ENCODE measurements at places on chromosomes 5 and 9.

- DNase-seq, result no peak
Measured at GRCh38 chr5:171314728-171315385, 5.8 kb downstream of the TLX3 start.

DNA sequence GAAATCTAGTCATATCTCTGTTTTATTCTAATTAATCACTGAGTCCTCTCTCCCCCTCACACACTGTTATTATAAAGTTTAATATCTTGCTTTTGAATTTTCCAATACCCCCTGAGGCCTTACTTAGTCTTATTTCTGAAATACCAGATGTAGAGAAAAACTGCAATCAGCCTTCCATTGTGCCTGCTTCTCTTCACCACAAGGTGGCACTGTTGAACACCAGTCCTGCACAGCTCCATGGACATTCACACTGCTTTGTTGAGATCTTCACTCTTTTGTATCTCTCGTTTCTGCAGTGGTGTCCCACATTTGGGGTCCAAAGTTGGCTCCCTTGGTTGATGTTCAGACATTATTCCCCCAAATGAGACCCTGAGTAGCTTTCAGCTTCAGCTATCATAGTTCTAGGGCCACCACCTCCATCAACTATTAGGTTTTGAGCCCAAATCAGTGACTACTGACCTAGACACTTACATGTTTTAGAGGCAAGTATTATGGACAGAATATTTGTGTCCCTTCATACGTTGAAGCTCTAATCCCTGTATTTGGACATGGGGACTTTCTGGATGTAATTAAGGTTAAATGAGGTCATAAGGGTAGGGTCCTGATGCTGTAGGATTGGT is 24.3 kb downstream of the BOD1 start:
- DNase-seq, result no peak

DNA sequence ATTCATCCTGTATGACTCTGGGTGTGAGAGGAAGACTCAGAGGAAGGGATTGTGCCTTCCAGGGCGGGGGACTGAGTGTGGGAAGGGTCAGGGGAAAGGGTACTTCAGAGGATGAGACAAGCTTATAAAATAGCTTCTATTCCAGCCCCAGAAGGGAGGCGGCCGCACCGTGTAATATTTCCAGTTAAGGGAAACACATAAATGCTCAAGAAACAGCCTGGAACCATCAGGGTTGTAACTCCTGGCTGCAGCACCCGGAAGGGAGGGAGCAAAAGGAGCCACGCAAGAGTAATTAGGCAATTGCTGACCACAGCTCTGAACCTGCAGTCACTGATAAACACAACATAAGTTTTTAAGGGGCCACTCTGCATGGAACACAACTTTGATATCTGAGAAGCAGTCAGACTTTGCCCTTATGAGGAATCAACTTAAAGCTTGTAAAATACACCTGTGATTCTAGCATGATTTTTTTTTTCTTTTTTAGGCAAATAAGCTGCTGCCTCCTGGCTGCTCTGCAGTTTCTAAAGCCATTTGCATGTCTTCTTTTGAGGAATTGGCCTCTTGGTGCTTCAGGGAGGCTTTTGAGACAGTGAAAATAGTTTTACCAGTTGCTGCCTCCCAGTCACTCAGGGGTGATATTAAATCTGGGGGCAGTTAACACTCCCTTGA is 382.7 kb downstream of the ENC1 start:
- DNase-seq, result peak; percentile 93

GRCh38 chr5:2749514-2750025 is 1.9 kb downstream of the IRX2 start:
- no peak for DNase-seq
